Right atrium auricular region (tissue), 2 donors: ENCODE measurements at places on chromosomes 6 and 20.

DNA sequence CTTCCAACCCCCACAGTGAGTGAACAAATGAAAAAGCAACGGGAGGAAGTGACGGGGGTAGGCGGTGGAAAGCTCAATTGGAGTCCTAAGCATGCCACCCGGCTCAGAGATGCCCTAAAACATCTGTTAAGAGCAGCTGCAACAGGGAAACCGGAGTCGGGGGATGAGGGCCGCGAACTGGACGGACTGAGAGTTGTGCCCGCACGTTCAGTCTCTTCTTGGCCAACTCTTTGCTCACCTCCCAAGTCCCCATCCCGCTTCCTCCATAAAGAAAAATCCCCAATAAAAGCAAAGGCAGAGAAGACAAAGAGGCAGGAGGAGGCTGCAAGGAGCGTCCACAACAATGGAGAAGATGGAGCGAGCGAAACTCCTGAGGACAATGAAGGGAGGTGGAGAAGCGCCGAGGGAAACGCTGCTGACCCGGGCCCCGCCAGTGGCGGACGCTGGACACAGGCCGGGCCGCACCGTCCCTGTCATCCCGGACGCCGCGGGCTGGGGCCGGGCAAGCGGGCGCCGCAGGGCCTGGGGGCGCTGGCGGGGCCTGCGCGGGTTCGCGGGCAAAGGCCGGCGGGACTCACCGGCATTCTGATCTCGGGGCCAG lies 600 bp downstream of the SEC63 start:
- peak; percentile 63 for DNase-seq

DNA sequence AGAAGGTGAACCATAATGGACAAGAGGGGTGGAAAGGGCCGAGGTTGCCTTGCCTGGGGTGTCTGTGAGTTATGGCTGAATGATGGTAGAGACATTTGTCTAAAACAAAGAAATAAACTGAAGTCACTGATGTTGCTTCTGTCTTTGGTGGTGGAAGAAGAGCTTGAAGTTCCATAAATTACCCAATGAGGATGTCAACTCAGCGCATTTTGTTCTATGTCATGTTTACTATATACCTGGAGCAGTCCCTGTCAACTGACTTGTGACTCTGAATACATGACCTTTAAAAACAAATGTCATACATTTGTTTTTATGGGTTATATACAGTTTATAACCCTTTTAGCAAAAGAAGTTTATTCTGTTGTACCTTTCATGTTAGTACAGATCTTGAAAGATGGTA lies 2.0 kb downstream of the EFHC1 start:
- no peak for DNase-seq

- DNase-seq, result no peak
Observed at GRCh38 chr6:29236634-29237033, 64.9 kb upstream of the OR14J1 start.

GRCh38 chr6:157967020-157967419 lies 14.6 kb upstream of the SYNJ2 start:
- DNase-seq, result no peak

DNA sequence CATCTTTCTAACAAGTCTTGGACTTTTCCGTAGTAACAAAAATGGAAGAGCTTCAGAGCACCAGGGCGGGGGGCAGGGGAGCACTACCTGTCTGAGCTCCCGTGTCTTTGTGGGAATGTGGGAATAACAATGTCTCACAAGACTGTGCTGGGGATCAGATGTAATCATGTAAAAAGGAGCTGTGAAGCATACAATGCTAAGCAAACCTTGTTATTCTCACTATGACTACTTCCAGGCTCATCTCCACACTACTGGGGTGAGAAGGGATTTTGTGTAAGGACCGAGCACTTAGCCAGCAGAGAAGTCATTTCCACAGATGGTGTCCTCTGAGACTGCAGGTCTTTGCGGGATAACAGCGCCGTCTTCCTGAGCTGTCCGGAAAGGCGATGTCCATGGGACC lies 27.1 kb downstream of the PRR18 start:
- no peak for DNase-seq
